ENCODE measurements at places on chromosomes 2 and 18.

GRCh38 chr2:31579996-31580320, 780 bp downstream of the SRD5A2 start:
- DNase-seq, result no peak

DNA sequence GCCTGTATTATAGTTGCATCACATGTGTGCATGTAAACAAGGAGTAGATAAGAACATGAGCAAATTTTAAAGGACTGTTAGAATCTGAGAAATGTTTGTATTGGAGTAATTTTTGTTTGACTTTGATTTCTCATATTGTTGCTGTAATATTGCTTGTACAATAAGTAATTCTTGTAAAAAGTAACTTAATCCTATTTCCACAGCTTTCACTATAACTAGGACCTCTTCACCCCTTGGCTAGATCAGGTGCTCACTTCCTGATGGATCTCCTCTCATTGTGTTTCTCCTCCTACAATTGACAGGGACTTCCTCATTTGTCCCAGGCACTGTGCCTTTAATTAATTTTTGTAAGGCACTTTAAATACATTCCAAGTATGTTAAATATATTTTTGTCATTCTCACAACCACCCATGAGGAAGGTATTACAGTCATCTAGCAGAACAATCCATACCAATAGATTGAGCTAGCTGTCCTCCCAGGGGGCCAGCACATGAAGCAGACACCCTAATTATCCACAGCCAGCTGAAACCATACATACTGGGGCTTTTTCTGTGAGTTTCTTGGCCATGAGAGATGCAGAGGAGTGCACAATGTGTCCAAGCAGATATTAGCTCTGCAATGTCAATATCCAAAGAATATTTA, 359.5 kb upstream of the ACVR2A start:
- no peak for DNase-seq

DNA sequence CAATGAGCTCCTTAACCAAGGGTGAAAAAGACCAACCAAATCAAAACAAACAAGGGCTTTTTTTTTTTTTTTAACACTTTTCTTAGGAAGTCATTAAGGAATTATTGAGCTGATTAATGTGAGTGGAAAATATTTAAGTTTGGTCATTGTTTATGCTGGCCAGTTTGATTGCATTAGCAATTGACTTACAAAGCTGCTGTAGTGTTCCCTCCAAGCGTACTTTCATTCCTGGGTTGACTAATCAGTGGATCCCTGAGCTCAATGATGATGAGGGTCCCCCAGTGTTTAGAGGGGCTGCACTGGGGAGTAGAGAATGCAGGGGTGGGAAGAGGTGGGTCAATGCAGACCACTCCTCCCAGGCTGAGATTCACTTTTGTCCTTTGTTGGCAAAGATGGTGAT, 119.3 kb downstream of the PRKCE start:
- DNase-seq, result no peak

DNA sequence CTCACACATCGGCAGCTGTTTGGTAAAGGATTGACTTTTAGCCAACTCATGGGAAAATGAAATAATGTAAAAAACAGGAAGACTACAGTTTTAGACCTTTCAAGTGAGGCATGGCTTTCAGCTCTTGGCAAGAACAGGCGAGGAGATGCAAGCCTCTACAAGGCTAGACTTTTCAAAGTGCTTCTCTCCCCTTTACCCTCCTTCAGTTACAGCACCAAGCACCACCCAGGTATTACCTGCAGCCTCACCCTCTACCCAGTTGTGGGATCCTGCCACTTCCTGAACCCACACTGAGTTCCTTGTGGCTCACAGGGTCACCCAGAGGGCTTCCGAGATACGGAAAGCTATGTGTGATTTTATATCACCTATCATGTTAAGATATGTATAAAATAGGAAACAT, 14.7 kb downstream of the UGT1A10 start:
- no peak for DNase-seq

DNA sequence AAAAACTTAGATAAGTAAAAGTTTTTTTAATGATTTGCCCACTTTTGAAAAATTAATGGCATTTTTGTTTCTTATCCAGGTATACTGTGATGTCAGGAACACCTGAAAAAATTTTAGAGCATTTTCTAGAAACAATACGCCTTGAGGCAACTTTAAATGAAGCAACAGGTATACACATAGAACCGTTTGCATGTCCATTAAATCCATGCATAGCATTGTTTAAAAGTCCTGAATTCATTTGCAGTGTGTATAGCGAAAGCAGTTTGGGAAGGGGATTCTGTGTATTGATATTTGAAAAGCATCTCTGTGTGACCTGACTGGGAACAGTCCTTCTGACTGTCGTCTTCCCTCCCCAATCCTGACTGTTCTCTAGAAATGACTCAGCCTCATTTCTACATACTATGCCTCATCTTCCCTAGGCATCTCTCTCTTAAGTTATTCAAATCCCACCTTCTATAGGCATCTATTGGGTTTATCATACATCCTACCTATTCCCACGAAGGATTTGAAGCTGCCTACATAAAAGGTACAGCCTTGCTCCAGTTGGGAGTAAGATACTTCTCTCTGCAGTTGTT, 79.2 kb upstream of the MAP3K20 start:
- DNase-seq, result no peak

- DNase-seq, result no peak
Measured at GRCh38 chr2:106614511-106615291, 127.5 kb downstream of the CD8B2 start.

All from cortex of kidney (tissue), 1 donor.